ENCODE measurements at places on chromosomes 2 and 18.

GRCh38 chr18:50909261-50909660 is 30.3 kb downstream of the ME2 start:
- no peak for DNase-seq

- DNase-seq: no peak
Observed at GRCh38 chr2:109230941-109231420, 102.0 kb downstream of the SH3RF3 start.

- no peak for DNase-seq
Observed at GRCh38 chr2:171763602-171764001, 76.3 kb downstream of the DYNC1I2 start.

- no peak for DNase-seq
Observed at GRCh38 chr2:173415431-173416381, 61.0 kb downstream of the CDCA7 start.

- DNase-seq: no peak
Observed at GRCh38 chr2:20609349-20609994, 41.4 kb downstream of the HS1BP3 start.

DNA sequence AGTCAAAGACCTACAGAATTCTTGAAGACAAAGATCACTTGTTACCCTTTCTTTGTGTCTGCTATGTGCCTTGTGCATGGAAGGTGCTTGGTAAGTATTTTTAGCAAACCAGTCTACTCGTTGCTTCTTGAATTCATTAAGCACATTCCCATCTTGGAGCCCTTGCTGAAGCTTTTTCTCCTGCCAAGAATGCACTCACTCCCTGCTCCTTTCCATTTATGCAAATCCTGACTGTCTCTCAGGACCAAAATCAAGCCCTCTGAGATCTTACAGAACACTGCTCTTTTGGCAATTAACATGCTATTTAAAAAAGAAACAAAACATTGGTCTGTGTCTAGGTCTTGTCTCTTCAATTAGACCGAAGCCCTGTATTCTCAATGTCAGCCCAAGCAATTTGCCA is 75.8 kb downstream of the CLHC1 start:
- DNase-seq: no peak
